Fibroblast of upper back skin (primary cell): ENCODE measurements at places on chromosomes 7 and 10.

- no peak for DNase-seq
Measured at GRCh38 chr7:27000496-27000895, 95.3 kb downstream of the HOXA1 start.

GRCh38 chr7:141456711-141457110 is 94.5 kb upstream of the AGK start:
- DNase-seq = no peak

GRCh38 chr10:72889391-72889831 is 4.1 kb upstream of the OIT3 start:
- peak; percentile 38 for DNase-seq

DNA sequence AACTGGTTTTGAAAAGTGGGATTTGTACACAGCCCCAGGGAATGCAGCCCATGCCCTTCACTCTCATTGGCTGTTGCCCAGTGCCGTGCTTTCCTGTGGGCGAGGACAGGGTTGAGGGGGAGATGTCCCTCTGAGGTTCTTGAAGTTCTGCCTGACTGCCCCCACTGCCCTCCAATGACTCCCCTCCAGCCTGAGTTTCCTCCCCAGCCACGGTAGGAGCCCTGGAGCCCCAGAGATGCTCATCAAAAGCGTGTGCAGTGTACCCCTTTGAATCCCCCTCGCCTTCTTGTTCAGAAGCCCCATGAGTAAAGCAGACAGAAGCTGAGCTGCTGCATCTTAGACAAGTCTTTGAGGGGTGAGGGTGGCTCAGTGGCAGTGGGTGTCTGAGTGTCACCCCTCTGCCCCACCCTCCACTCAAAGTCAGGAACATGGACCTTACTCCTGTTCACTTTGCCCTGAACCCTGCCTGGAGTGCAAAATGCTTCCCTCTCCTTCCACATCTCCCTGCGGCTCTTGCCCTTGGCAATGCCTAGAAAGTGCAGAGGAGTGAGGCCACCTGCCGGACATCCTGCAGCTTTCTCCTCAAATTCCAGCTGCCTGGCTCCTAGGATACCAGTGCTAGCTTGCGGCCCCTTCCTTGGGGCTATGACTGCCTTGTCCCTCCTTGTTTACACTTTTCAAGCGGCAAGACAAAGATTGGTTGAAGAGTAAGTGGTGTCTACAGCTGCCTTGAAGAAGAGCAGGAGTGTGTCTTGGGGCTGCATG is 19.9 kb downstream of the FAM241B start:
- DNase-seq = no peak

DNA sequence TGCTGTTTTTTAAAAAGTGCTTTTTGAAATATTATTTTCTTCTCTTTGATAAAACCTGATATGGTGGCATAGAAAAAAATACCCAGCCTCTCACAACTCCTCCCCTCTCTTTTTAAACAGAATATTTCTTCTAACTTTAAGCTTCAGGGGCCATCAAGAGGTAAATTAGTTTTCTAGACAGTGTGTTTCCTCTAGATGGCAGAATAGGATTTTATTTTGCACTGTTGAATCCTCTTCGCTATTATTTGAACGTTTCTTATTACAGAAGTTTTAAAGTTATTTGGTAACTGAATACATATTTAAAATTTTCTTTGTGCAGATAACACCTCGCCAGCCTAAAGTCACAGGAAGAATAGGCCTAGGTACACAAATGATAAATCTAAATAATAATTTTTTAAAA is 30.3 kb downstream of the ARL5B start:
- peak; percentile 49 for DNase-seq

DNA sequence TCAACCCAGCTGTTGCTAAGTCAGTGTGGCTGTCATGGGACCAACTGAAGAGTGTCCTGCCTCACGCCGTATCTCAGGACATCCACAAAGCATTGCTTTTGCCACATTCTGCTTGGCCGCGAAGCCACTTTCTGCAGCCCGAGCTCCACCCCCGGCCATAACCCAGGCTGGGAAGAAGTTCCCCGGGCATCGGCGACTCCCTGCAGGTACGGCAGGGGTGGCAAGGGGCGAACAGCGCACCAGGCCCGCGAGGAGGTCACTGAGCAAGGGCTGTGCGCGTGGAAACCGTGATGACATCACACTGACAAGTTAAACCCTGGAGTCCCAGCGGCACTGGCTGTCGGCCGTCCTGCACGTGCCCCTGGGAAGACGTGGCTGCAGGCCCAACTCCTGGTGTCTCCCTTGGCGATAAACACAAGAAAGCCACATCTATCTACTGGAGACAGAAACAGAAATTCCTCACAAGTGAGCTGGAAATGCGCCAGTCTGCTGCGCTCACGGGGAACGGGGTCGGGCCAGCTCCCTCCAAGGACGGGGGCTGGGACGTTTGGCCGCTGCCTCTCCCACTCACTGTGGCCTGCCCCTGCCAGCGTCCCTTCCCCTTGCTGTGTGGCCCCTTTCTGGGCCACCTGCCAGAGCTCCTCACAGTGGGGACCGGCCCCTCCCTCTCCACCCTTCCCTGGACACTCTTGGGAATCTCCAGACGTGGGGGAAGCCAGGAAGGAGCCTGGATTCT is 326.3 kb downstream of the DNAJB6 start:
- DNase-seq = no peak

- DNase-seq = peak; percentile 41
Measured at GRCh38 chr7:16978358-16979244, 96.8 kb upstream of the AGR3 start.

- no peak for DNase-seq
Measured at GRCh38 chr10:85761906-85762445, 604.6 kb downstream of the GRID1 start.

DNA sequence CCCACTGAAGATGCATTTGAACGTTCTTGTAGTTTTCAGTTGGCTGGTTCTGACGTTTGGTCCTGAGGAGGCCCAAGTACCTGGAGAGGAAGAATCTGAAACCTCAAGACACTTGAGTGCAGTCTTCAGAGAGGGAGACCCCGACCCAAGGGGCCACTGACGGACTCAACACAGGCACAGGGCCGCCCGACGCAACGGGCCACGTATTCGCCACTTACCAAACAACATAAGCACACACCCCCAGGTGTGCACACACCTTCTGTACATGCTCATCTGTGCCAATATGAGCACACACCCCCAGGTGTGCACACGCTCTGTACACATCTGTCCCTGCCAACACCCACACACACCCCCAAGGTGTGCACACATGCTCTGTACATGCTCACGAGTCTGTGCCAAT is 68.5 kb downstream of the DIP2C start:
- no peak for DNase-seq

DNA sequence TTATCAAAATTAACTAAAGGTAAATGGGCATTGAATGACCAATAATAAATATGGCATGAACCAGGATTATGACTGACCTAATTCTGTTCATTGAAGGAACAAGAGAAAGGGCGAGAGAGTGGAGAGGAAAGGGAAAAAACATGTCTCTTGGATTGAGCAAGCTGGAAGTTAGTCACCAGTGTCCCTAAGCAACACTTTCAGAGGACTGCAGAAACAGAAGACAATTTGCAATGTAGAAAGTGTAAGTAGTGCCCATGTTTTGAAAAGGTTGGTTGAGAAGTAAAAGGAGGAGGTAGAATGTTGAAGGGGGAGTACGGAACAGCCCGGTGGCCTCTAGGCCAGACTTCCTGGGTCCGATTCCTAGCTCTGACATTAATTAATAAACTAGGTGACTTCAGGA is 94.6 kb downstream of the FAS start:
- DNase-seq = no peak

- DNase-seq = no peak
Measured at GRCh38 chr10:101219139-101219945, 9.9 kb downstream of the LBX1 start.

GRCh38 chr7:41529831-41530230 is 173.1 kb downstream of the INHBA start:
- no peak for DNase-seq

DNA sequence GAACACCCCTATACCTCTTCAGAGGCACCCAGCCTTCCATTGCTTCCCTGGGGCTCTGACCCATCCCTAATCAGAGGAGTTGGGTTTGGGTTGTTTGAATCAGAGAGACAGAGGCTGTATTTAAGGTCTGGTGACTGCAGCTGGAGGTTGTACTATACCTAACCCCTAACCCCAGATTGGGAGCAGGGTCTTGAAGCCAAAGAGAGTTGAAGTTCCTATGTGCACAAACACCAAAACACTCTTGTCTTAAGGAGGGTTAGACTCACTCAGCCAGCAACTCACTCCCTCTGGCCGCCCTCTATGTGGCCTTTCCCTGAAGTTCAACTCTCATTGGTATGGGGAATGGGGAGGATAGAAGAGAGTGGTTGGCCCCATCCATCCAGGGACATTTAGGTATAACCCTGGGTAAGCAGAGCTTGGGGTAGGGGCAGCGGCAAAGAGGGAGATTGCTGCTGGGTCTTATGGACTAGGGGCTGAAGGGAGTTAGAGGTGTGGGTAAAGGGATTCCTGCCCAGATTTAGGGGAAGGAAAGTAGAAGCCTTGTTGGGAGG is 80.0 kb downstream of the PAX2 start:
- no peak for DNase-seq

GRCh38 chr10:69176823-69177222 is 3.2 kb upstream of the SUPV3L1 start:
- DNase-seq = no peak

DNA sequence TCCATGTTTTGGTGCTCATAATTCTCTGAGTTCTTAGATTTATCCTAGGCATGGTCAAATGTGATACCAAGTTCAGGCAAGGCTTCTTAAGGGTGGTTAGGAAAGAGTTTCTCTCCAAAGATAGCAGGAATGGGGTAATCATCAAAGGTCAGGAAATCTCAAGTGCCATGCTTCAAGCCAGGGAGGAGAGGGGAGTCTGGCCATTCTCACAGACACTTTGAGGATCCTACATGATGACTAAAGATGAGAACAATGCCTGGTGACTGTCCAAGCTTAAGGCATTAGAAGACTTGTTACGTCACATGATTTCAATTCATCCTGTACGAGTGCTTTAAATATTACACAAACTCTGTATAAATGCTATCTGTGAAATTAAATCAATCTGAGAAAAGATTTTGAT is 59.4 kb downstream of the POM121L12 start:
- DNase-seq = no peak

DNA sequence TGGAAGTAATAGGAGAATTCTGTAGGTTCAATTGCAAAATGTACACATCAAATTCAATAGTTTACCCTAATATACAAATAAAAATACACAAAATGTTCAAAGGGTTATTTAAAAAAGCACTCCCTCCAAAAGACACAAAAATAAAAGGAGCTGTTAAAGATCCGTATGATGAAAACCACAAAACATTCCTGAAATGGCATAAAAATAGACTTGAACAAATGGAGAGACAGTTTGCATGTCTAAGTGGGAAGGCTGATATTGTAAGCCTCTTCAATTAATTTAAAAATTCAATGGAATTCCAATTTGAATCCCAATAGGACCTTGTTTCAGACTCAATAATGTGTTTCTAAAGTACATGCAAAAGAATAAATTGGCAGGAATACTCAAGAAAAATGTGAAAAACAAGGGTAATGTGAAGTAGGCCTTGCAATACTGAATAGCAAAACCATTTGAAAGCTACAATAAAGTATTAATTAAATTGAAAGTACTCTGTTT is 38.0 kb upstream of the INSYN2A start:
- DNase-seq = no peak
